Stimulated activated CD4-positive, alpha-beta T cell treated with anti-CD3 and anti-CD28 coated beads, Interleukin-12 subunit alpha, Interleukin-12 subunit beta, amount 100 ng/mL, for 24 hours (primary cell): ENCODE measurements at places on chromosomes 3 and 15.

- no peak for DNase-seq
Observed at GRCh38 chr15:48966595-48967301, 3.0 kb upstream of the SHC4 start.

- no peak for DNase-seq
Observed at GRCh38 chr15:75895731-75896130, 7.9 kb upstream of the FBXO22 start.

DNA sequence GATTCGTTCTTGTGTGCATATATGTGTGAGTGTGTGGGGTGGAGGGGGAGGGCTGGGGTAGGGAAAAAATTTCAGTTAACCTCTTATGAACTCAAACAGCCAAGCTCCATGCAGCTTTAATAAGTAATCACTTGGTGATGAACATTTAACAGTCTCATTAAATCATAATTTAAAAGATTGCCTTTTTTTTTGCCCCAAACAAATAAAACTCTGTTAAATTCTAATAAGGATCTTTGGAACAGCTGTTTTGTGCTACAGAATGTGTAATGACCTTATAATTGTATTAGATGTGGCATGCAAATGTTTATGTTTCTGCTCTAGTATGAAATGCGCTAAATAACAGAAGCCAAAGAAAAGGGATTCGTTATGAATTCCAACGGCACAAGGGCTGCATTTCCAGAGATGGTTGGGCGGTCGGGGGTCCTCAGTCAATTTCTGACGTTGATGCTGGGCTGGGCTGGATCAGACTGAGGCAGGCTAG lies 80.0 kb upstream of the RORA start:
- DNase-seq: no peak

- no peak for DNase-seq
Observed at GRCh38 chr3:58144478-58145325, 66.1 kb downstream of the DNASE1L3 start.

GRCh38 chr3:100993309-100993708 lies at the start of gene ABI3BP:
ABI3BP (minus strand) TSS chr3:100993421; CDS start chr3:100993384, 37 bp downstream.
- no peak for DNase-seq

DNA sequence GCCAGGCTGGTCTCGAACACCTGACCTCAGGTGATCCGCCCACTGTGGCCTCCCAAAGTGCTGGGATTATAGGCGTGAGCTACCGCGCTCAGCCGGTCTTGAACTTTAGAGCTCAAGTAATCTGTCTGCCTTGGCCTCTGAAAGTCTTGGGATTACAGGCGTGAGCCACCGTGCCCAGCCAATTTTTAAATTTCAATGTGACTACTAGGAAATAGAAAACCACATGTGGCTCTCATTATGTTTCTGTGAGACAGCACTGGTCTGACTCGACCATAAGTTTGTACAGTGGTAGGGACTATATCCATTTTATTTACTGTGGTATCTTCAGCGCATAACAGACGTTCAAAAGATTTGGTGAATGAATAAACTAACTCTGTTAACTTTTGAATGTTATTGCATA lies 9.1 kb downstream of the ZFAND6 start:
- no peak for DNase-seq

- DNase-seq: no peak
Observed at GRCh38 chr15:71301958-71302621, 186.8 kb downstream of the THSD4 start.

- no peak for DNase-seq
Observed at GRCh38 chr3:188524052-188524451, 370.1 kb downstream of the LPP start.

DNA sequence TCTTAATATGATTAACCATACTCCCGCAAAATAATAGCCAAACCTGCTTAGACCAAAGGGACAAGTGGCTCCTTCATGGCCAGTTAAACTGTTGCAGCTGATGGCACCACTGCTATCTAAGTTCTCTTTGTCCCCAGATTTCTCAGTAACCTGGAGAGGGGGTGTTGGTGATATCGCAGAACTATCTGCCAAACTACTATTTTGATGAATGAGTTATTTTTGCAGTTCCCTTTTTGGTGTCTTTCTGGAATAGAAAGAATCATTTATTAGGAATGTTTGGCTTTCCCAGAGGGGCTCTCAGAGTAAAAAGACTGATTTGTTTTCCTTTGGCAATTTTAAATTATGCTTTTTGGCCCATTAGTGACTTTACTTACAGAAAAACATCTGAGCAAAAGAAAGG lies 33.0 kb downstream of the CLEC3B start:
- DNase-seq: no peak

DNA sequence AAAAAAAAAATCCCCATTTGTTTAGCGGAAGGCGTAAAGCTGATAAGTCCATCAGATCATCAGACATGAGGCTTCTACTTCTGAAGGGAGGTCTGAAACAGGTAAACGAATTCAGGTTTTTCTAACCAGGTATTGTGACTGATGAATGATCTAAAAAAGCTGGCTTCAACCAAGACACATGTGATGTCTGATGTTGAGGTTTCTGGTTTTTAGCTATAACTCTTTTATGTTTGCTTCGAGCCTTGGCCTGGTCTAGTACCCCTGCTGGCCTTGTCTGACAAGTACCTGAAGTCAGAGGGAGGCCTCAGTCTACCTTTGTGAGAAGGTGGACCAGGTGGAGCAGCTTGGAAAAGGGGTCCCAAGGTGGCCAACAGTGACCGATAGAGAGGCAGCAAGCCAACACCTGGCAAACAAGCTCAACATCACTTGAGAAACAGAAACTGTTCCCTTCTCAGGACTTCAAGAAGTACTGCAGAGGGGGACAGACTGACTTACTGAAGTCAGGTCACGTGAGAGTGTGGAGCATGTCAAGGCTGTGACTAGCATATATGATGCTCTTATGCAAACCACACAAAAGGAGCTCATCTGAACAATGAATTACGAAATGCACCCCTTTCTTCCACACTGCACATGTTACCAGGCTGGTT lies 33.0 kb upstream of the CA12 start:
- no peak for DNase-seq
